ENCODE measurements at places on chromosomes 16 and 17. TPM values are rescaled to one million over a fixed set of nuclear protein-coding genes. Genes with fewer than 3 reads are reported as not detected.

DNA sequence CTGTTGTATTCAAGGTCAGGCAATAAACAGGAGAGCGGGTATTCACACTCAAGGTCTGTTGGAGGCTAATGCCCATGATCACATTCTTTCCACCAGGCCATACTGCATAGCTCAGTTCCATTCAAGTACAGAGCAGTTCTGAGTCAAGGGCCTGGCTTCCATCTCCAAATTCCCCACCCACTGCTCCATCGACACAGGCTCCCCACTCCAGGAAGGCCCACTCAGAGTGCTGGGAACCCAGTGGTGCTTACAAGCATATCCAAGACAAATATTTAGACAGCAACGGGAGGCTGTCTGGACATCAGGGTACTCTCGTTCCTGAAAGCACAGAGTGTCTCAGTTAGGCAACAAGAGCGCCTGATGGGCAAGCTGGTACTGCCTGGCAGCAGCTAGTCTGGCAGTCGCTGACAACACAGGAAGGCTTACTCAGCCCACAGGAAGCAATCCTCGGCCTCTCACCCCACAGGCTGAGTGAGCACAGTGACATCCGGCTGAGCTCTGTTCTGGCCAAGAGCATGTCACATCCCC is 40.9 kb downstream of the RFFL start:
- H3K4me3 ChIP-seq: no peak overlapping the region
- H3K4me1 ChIP-seq: peaks cover 4% of the 10 kb centered on the region
- no peaks in the 10 kb centered on the region for H3K27me3 ChIP-seq
- H3K36me3 ChIP-seq: no peaks in the 10 kb centered on the region

GRCh38 chr16:4910828-4911227 is 26.1 kb downstream of the PPL start:
- no peaks in the 10 kb centered on the region for H3K36me3 ChIP-seq
- no peak for DNase-seq
- H3K27me3 ChIP-seq: no peaks in the 10 kb centered on the region
- no peak overlapping the region for H3K27ac ChIP-seq

GRCh38 chr16:53892155-53892554 is 188.2 kb downstream of the FTO start:
- H3K36me3 ChIP-seq: peaks cover 5% of the 10 kb centered on the region
- H3K27ac ChIP-seq: no peak overlapping the region
- H3K27me3 ChIP-seq: peaks cover 3% of the 10 kb centered on the region

GRCh38 chr16:84581158-84581557 is 36.7 kb downstream of the COTL1 start:
- no peak for DNase-seq
- H3K27me3 ChIP-seq: no peaks in the 10 kb centered on the region
- H3K27ac ChIP-seq: no peak overlapping the region
- H3K36me3 ChIP-seq: peaks cover 12% of the 10 kb centered on the region
- no peak overlapping the region for H3K4me3 ChIP-seq
- peaks cover 33% of the 10 kb centered on the region for H3K4me1 ChIP-seq

DNA sequence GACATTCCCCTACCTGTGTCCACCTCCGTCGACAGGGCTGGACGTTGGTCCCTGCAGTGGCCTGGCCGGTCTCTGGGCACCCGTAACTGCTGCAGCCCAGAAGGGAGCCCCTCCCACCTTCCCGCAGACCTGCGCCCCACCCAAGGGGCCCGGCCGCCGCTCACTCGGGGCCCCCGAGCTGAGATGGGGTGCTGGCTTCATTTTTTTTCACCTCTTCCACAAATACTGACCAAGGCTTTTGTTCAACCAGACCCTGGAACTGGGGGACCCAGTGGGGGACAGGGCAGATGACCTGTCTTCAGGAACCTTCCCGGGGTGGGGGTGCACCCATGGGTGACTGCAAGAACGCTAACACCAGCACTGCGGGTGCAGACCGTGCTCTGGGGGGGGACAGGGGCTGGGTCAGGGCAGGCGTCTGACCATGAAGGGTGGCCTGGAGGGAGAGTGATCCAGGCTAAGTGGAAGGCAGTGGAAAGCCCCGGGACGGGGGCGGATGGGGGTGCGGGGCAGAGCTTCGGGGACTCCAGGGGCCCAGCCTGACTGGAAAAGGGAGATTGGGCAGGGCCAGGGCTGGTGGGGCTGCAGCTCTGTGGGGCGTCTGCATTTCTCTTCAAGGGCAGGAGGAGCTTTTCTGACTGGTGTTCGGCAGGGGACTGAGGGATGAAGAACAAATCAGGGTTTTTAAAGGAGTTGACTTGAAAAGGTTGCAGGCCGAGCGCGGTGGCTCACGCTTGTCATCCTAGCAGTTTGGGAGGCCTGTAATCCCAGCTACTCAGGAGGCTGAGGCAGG is 42.3 kb downstream of the SLC7A5 start:
- H3K36me3 ChIP-seq: no peaks in the 10 kb centered on the region
- H3K27ac ChIP-seq: no peak overlapping the region
- peaks cover 6% of the 10 kb centered on the region for H3K27me3 ChIP-seq

DNA sequence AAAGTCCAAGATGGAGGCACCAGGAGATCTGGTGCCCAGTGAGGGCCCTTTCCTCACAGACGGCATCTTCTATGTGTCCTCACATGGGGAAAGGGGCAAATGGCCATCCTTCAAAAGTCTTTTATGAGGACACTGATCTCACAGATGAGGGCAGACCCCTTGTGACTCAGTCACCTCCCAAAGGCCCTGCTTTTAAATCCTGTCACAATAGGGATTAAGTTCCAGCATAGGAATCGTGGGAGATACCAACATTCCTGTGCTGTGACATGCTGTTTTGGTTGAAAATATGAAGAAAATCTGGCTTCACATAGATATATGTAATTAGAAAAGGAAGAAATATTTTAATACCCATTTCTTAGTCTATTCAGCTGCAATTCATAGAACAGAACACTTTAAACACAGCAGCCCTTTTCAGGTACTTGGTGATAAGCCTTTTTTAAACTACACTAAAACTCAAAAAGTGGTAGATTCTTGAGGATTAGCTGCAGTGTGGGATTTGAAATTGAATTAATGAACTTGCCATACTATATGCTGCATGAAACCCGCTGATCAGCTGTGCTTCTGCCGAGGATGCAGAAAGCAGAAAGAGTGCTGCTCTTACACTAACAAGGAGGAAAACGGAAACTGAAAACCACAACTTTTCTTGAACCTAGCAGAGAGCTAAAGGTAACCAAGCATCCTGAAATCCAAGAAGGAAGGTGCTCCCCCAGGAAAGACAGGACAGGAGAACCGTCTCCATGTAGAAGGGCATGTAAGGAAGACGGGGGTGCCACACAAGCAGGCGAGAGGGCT is 32.7 kb downstream of the VPS53 start:
- no peak overlapping the region for H3K27ac ChIP-seq
- H3K27me3 ChIP-seq: no peaks in the 10 kb centered on the region
- no peak overlapping the region for H3K4me3 ChIP-seq
- DNase-seq: no peak
- H3K36me3 ChIP-seq: peaks cover 22% of the 10 kb centered on the region

DNA sequence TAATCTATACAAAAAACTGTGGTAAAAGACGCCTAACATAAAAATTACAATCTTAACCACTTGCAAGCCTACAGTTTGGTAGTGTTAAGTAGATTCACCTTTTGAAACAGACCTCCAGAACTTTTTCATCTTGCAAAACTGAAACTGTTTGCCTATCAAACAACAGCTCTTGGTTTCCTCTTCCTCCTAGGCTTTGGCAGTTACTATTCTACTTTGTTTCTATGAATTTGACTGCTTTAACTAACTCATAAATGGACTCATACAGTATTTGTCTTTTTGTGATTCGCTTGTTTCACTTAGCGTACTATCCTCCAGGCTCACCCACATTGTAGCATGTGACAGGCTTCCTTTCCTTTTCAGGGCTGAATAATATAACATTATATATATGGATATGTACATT is 97.0 kb downstream of the PRKCA start:
- H3K27me3 ChIP-seq: no peaks in the 10 kb centered on the region
- H3K4me1 ChIP-seq: peaks cover 23% of the 10 kb centered on the region
- no peak overlapping the region for H3K27ac ChIP-seq

DNA sequence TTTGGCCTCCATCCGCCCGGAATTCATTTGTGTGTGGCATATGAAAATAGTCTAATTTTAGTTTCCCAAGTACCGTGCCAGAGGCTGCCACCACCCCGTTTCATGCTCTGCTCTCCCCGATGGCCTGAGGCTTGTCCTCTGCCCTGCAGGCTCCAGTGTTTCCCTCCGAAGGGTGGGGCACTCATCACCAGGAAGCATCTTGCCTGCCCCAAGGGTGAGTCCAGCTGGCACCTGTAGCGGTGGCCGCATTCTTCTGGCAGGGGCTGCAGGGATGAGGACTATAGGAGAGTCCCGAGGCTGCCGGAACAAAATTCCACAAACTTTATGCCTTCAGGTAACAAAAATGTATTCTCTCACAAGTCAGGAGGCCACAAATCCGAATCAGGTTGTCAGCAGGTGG is 23.1 kb upstream of the CMIP start:
- DNase-seq: no peak
- H3K4me3 ChIP-seq: no peak overlapping the region
- H3K36me3 ChIP-seq: no peaks in the 10 kb centered on the region
- H3K27ac ChIP-seq: no peak overlapping the region
- no peaks in the 10 kb centered on the region for H3K4me1 ChIP-seq

DNA sequence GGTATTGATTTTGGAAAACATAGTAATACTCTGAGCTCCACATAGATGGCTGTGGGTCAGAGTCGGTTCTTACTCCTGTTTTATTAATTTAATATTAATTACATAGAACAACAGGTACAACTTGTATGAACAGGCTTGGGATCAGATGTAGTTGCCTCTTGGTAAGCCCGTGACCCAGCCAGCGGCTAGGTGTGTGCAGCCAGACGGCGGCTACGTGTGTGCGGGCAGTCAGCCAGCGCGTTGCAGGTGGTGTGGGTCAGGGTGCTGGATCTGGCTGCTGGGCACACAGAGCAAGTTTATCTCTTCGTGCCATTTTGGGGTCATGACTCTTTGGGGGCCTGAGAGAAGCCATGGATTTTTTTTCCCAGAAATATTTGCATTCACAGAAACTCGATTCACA is 30.3 kb downstream of the DBNDD1 start:
- H3K36me3 ChIP-seq: peaks cover 19% of the 10 kb centered on the region
- DNase-seq: no peak
- H3K4me1 ChIP-seq: peaks cover 2% of the 10 kb centered on the region
- no peak overlapping the region for H3K4me3 ChIP-seq
- no peaks in the 10 kb centered on the region for H3K27me3 ChIP-seq
- H3K27ac ChIP-seq: no peak overlapping the region

- H3K27ac ChIP-seq: peak overlapping the region; percentile 88
- peak overlapping the region; percentile 92 for H3K4me3 ChIP-seq
- H3K27me3 ChIP-seq: peaks cover 16% of the 10 kb centered on the region
- H3K4me1 ChIP-seq: peaks cover 12% of the 10 kb centered on the region
Measured at GRCh38 chr17:80453998-80454556, 22.3 kb downstream of the NPTX1 start.

DNA sequence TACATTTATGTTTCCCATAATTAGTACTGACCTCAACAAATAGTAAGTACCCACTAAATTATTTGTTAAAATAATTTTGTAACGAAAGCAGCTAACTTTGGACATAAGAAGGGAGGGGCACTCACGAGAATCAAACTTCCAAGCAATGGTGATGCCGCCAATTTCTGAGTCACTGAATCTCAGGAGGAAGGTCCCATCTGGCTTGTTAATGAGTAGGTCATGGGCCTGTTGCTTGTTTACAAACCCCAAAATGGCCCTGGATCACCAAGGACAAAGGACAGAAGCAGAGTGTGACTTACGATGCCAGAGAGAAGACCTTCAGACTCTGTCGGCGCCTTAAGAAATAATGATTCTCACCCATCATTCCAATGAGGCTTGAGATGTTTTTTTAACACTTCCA is 15.8 kb upstream of the GHDC start:
- peaks cover 21% of the 10 kb centered on the region for H3K36me3 ChIP-seq
- no peak overlapping the region for H3K27ac ChIP-seq
- no peak overlapping the region for H3K4me3 ChIP-seq
- no peaks in the 10 kb centered on the region for H3K4me1 ChIP-seq
- no peak for DNase-seq
- H3K27me3 ChIP-seq: no peaks in the 10 kb centered on the region

GRCh38 chr17:47622180-47622549 is 27.6 kb upstream of the KPNB1 start:
- H3K4me1 ChIP-seq: peaks cover 5% of the 10 kb centered on the region
- no peak overlapping the region for H3K27ac ChIP-seq
- no peak overlapping the region for H3K4me3 ChIP-seq

DNA sequence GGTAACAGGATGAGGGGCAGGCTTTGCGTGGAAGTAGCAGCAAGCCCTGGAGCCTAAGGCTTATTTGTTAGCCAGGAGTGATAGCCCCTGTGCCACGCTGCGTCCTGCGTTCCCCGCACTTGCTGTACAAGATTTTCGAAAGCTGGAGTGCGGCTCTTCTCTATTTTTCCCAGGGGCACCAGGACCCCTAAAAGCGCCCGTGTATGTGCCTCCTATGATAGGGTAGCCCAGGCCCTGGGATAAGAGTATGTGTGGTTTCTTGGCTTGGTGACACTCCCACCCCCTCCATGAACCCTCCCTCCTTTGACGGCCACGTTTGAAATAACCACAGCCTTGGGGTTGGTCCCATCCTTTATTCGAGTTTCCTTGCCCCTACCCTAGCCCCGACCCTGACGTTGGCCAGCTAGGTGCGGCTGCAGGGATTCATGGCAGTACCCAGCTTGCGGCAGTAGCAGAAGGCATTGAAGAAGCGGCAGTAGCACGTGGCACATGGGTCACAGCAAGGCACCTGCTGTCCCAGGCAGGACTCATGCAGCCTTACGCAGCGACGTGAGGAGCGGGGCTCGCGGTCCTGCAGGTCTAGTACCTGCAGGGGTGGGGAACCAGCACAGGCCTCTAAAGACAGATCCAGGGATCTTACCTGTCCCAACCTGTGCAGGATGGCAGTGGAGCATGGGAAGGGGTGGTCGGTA is 968 bp downstream of the AGRP start:
- no peak for DNase-seq
- H3K27ac ChIP-seq: no peak overlapping the region
- peaks cover 8% of the 10 kb centered on the region for H3K4me1 ChIP-seq
- no peaks in the 10 kb centered on the region for H3K36me3 ChIP-seq
- H3K4me3 ChIP-seq: peak overlapping the region; percentile 100

DNA sequence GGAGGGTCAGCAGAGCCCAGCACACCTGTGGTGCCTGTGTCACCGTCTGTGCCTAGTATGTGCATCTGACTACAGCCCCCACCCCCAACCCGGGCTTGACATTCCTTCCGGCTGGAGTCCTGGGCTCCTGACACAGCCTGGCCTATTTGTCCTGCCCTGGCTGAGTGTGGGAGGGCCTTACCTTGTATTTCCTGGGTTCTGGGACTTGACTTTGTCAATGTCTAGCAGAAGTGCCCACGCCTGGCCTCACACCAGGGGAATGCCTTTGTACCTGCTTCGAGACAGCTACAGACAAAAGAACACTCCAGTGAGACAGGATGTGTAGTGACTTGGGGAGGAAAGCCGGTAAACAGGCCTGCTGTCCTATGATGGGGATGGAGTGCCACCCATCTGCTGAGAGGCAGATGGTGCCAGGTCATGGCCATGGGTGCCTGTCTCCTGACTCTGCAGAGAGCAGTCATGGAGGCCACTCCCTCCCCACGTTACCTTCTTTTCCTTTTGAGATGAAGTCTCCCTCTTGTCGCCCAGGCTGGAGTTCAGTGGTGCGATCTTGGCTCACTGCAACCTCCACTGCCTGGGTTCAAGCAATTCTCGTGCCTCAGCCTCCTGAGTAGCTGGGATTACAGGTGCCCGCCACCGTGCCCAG is 42.8 kb downstream of the TNFRSF13B start:
- no peaks in the 10 kb centered on the region for H3K27me3 ChIP-seq
- H3K4me3 ChIP-seq: no peak overlapping the region

CDH16 gene
- 0.55 TPM for total RNA-seq

KPNA2 gene
- 99.6 TPM for total RNA-seq

CDRT15 gene
- not detected for total RNA-seq

FSCN2 gene
- total RNA-seq: 3.8 TPM

SMIM36 gene
- not detected for total RNA-seq

AATK gene
- 4.6 TPM for total RNA-seq

CMTM2 gene
- not detected for total RNA-seq

SBK1 gene
- total RNA-seq: 31.9 TPM

NPIPA8 gene
- total RNA-seq: 0.31 TPM

CCDC78 gene
- 3.9 TPM for total RNA-seq

ATP6V0D1 gene
- 94.4 TPM for total RNA-seq

CCDC154 gene
- 2.2 TPM for total RNA-seq
